Activated naive CD4-positive, alpha-beta T cell treated with Interleukin-2 at 50 U/mL for 16 hours (primary cell): ENCODE measurements at places on chromosomes 16 and 17.

DNA sequence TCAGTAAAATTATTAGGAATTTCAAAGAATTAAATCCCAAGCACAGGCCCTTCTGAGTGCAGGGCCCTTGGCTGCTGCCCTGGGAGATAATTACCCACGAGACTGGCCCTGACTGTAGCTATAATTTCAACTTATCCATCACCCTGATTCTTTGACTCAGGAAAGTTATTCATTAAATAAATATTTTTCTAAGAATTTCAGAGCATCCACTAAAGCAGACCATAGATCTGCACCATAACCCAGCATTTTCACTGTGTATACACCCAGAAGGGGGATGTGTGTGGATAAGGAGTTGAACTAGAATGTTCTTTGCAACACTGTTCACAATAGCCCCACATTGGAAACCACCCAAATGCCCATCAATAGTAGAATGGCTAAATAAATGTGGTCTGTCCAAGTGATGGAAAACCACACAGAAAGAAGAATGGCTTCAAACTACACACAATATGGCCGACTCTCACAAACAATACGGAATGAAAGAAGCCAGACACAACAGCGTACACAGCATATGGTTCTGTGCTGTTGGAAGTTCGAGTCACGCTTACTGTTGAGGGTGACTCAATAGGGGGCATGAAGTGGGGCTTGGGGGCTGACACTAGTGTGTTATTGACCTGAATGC, 33.9 kb upstream of the MEAK7 start:
- DNase-seq, result no peak

DNA sequence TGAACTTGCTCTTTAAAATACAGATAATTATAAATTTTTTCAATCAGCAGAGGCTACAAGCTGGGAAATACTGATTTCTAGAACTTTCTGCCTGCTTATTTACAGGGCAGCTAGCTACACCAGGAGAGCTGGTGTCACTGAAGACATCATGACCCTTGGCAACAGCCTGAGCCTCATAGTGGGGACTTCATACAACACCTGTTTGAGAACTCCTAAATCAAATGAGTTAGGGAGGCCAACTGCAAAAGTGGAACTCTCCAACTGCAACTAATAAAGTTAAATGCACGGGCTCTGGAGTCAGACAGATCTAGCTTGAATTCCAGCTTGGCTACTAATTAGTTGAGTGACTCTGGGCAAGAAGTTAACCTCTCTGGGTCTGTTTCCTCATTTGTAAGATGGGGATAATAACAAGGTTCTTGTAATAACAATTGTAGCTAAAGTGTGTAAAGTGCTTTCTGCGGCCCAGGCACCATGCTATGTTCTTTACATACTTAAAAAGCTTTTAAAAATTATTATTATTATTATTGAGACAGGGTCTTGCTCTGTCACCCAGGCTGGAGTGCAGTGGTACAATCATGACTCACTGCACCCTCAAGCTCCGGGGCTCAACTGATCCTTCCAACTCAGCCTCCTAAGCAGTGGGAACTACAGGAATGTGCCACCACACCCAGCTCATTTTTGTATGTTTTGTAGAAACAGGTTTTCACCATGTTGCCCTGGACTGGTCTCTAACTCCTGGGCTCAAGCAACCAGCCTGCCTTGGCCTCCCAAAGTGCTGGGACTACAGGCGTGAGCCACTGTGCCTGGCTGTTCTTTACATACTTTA, 33.4 kb downstream of the VAC14 start:
- DNase-seq, result no peak

DNA sequence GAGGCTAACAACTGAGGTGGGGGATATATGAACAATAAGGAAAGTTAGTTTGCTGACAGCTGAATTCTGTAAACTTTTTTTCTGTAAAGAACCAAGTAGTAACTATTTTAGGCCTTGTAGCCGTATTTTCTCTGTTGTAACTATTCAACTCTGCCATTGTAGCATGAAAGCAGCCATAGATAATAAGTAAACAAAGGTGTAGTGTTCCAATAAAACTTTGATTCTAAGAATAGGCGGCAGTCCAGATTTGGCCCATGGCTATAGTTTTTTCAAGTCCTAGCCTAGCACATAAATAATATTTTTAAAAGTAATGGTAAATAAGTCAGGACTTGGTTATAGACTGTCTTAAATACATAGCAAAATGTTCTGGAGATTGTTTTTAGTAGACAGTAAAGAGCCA, 142.0 kb downstream of the STXBP4 start:
- DNase-seq, result no peak

DNA sequence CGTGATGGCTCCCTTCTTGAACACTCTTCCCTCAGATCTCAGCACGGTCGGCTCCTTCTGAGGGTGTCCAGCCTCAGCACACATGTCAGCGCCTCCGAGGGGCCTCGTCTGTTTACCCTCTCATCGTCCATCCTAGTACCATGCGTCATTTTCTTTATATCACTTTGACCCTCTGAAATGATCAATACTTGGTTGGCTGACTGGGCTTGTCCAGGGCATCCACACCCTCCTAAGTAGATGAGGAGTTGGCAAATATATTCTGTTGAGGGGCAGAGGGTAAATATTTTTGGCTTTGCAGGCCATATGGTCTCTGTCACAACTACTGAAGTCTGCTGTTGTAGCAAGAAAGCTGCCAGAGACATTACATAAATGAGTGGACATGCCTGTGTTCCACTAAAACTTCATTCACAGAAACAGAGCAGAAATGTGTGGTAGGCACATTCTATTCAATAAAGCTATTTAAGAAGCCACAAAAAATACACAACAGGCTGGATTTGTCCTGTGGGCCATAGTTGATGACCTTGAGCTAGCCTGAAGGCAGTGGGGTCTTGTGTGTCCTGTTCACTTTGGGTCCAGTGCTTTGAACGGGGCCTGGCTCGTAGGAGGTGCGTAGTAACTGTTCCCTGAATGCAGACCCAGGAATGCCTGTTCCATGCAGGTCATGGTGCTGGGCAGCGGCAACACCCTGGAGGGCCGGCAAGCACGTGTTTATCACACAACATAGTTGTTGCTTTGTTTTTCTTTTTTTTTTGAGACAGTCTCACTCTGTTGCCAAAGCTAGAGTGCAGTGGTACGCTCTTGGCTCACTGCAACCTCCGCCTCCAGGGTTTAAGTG, 185.8 kb downstream of the SNX29 start:
- no peak for DNase-seq

- no peak for DNase-seq
Measured at GRCh38 chr17:74922694-74923537, at the start of gene USH1G. Gene USH1G, minus strand, starts transcription at chr17:74923255. Its CDS starts 182 bp downstream, at chr17:74923073.

- no peak for DNase-seq
Measured at GRCh38 chr17:65925606-65926307, 266.2 kb downstream of the CEP112 start.

DNA sequence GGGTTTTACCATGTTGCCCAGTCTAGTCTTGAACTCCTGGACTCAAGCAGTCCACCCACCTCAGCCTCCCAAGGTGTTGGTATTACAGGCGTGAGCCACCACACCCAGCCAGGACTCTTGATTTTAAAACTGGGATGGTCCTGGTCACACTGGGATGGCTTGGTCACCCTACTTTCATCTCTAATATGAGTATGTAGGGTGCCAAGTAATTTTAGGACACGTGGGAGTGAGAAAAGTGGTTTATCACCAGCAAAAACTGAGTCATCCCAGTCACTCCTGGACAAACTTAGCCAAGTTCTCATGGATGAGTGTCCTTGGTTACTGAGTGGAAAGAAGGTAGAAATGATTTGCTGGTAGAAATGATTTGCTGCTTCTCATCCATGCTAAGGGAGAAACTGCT, 9.9 kb downstream of the CLEC19A start:
- peak; percentile 3 for DNase-seq

DNA sequence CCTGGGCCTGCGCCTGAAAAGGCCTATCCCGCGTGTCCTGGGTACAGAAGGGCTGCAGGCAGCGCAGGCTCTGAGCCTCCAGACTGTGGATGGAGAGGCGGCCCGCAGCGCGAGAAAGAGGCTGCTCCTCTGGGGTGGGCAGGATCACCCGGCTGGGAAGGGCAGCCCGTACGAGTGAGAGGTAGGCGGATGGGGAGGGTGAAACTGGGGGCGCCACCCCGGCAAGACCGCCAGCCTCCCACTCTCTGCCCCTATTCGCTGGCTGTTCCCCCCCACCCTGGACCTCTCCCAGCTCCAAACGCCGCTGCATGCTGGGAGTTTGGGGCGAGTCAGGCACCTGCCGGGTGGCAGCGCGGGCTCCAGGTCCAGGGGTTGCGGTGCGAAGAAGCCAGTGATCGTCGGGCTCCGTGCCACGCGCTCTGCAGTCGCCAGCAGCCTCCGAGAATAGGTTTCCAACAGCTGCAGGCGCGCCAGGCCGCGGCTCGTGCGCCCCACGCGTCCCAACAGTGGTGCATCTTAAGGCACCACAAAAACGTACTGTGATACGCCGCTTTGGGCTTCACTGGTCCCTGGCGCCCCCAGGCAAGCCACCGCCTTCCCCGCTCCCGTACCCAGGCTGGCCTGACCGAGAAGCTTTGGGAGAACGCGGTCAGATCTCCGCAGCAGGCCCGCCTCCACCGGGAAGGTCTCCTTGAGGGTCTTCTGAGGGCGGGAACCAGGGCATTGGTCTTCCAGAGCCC, 1.1 kb downstream of the NOXO1 start:
- DNase-seq, result no peak

DNA sequence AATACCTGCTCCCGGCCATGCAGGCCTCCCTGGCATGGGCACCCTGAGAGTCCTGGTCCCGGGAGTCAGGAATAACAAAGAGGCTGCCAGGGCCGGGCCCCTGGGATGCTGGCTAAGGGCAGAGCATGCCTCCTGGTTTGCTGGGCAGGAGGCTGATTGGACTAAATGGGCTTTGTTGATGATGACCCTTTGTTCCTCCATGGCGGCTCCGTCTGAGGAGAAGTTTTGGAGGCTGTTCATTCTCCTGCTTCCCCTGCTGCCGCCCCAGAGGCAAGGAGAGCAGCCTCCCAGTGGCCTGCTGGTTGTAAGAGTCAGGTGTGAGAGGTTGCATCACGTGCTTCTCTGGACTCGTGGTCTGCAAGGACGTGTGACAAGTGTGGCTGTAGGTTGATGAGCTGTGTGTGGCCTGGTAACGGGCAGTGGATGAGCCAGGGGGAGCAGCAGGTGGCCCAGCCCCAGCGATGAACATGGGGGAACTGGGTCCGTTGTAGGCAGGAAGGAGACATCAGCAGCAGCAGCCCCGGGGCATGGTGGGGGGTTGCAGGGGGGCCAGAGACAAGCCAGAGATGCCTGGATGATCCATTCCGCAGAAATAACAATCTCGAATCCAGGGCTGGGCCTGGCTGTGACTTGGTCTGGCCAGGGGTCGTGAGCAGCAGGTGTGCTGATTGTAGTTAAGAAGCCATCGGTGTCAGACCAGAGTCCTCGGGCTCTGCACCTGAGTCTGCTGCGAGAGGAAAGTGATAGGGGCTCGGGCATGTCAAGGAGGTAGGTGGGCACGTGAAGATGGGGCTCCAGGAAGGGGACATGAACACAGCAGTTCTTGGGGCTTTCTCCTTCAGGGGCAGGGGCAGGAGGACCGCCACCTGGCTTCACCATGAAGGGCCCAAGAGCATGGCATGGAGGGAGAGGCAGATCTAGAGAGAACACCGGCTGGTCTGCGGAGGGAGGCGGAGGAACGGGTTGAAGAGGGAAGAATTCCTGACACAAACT, 101.4 kb downstream of the TNFRSF13B start:
- no peak for DNase-seq

GRCh38 chr17:28811651-28812090, 30.9 kb downstream of the FAM222B start:
- no peak for DNase-seq

GRCh38 chr16:73026754-73027684, 20.9 kb downstream of the ZFHX3 start:
- no peak for DNase-seq

GRCh38 chr17:50451943-50452629, 16.6 kb downstream of the CHAD start:
- DNase-seq, result no peak

GRCh38 chr17:49580055-49580721, 4.5 kb downstream of the NXPH3 start:
- no peak for DNase-seq

GRCh38 chr17:82237746-82238471, 9.1 kb downstream of the SLC16A3 start:
- DNase-seq, result no peak

DNA sequence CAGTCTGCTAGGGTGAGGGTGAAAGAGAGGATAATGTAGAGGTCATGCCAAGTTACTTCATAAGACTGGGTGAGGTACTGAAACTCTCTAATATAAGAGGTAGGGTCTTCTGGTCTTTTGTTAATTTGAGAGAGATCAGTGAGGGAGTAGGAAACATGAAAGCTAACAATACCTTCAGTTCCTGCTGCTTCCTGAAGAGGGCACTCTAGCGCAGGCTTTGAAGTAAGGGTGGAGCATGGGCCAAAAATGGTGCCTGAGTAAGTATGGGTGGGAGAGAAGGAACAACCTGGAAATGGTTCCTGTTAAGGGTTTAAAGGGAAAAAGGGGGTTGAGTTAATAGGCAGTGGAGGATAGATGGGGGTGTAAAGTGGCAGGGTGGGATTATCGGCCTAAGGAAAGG, 2449.5 kb downstream of the TP53TG3F start:
- no peak for DNase-seq

DNA sequence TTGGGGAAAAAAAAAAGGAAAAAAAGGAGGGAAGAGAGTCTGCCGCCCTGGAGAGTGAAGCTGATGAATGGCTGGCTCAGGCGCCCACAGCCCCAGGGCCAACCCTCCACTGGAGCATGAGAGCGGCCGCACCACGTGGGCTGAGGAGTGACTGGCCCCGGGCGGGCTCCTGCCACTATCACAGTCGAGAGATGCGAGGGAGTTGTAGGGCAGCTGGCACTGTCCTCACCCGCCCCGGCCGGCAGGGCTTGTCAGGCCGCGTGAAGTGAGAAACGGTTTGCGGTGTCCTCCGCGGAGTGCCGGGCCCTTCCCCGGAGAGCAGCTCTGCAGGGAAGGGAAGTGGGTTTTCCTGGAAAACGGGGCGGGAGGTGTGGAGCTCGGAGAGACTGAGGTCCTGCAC, 45.9 kb downstream of the JPH3 start:
- no peak for DNase-seq

DNA sequence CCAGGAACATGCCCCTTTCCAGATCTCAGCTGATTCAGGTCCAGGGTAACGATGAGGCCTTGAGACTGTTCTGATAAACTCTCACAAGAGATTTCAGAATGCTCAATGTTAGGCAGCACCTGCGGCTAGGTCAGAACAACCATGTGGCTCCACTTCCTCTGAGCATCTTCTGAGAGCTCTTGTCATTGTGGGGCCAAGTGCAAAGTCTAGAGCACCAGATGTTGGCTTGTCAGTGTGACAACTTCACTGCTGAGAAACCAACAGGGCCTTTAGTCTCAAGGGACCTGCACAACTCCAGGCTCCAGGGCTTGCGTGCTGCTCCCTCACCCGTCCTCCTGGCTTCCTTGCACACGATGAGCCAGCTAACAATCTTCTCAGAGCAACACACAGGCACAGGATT, 29.0 kb downstream of the FCSK start:
- no peak for DNase-seq

DNA sequence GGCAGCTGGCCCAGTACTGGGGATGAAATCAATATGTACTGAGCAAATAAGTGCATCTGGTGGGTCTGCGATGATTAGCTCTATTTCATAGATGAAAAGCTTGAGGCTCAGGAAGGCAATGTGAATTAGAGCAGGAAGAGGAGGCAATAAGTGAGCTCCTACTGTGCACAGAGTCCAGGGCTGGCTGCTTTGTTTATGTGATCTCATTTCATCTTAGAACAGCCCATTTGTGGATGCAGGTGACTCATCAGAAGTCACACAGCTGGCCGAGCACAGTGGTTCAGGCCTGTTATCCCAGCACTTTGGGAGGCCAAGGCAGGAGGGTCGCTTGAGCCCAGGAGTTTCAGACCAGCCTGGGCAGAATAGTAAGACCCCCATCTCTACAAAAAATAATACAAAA, 7.1 kb downstream of the TMEM114 start:
- DNase-seq, result no peak

GRCh38 chr17:1769822-1770477, 8.1 kb downstream of the SERPINF1 start:
- DNase-seq, result peak; percentile 5
